ENCODE measurements at places on chromosomes 7 and 10.

GRCh38 chr7:145263886-145264285 is 428.0 kb upstream of the TPK1 start:
- DNase-seq: no peak

DNA sequence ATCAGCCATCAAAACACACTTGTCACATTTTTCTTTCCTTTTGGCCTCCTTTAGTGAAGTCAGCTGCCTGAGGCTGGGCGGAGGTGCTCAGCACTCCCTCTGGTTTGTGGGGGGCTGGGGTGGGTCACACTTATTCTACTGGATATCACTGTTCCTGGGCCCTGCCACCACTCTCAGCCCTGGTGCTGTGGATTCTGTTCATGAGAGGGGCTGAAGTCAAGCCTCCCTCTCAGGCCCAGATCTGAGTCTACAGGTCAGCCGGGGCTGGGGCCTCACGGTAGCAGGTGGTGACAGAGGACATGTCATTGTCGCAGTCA is 180.8 kb upstream of the TNS3 start:
- no peak for DNase-seq

GRCh38 chr7:116483271-116483942 is 16.1 kb upstream of the CAV2 start:
- DNase-seq: no peak

GRCh38 chr10:132710036-132710686 is 75.8 kb downstream of the NKX6-2 start:
- DNase-seq: no peak

DNA sequence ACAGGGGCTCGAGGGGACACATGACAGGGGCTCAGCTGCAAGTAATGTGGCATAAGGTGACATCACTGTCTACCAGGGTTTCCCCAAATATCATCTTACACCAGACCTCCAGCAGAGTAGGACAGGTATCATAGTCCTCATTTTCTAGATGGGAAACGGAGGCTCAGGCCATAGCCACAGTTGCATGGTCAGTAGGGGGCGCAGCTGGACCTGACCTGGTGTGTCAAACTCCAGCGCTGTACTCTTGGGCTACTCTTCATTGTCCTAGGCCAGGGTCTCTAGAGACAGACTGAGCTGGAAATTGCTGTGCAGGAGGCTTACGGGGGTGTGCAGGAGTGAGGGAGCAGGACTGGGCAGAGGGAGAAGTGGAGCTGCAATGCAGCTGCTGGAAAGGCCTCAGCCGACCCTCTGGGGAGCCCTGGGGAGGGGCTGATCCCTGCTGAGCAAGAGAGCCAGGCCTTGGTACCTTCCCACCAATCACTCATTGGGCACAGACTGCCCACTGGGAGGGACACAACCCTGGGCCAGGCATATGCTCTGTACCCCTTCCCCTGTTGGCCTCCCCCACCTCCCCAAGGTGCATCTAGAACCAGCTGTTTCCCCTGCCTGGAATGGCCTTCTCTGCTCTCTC is 89.9 kb downstream of the CDH23 start:
- peak; percentile 14 for DNase-seq

- DNase-seq: no peak
Observed at GRCh38 chr10:61897671-61898434, 3.6 kb upstream of the ARID5B start.

GRCh38 chr7:142376356-142376997 is 118.6 kb upstream of the PRSS58 start:
- no peak for DNase-seq

DNA sequence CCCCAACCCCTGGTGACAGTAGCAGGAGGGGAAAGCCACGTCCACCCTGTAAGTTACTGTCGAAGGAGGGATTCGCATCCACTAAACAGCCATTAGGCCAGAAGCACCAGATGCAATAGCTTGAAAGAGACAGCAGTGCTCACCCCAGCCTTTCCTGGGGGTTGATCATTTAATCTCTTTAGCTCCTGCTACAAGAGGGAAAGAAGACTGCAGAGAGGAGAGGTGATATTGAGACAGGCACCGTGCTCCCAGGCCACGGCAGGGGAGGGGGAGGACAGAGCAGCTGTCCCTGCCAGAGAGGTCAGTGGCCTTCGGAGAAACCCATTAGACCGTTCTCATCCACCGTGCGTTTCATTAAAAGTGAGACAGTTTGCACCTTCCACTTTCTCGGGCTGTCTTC is 148.3 kb downstream of the CDH23 start:
- DNase-seq: no peak

DNA sequence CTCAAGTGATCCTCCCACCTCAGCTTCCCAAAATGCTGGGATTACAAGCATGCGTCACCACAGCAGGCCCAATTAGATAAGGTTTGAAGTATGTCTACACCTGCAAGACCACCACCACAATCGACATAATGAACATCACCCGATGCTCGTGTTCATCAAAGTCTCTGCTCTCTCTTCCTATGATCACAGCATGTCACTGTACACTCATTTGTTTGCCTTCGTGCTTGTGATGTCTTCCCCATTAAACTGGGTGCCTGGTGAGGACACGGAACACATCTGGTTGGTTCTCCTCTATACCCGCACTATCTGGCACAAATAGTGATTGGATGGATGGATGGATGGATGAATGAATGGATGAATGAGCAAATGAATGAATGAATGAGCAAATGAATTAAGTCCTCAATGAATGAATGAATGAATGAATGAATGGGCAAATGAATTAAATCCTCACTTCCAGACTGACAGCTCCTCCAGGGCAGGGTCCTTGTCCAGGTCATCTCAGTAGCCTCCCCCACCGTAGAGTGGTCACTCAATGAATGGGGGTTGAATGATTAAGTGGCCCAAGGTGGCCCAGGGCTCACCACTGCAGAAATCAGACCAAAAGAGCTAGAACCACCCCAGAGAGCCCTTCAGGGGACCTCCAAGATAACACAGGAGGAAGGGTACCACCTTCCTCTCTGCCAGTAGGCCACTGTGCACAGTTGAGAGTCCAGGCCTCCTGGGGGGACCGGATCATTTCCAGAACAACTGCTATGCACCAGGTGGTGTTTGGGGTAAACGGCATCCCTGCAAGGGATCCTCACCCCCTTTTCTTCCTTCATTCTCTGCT is 101.9 kb upstream of the TNRC18 start:
- DNase-seq: no peak

- DNase-seq: no peak
Observed at GRCh38 chr7:95630702-95631458, 34.6 kb upstream of the PDK4 start.

DNA sequence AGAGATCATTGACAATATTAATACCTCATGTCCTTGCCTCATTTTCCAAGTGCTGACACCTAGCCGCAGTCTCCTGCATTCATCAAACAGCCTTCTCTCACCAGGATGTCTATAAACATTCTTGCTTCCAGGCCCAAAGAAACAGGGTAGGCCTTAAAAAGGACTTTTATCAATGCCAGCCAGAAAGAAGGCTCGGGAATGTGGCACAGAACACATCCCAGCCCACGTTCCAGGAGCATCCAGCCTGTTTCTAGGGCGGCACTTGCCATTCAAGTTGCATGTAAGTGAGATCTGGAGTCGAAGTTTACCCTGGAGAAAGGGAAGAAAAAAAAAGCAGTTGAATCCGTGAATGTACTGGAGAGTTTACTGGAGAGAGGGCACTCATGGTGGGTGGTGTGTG is 1083.1 kb downstream of the KCNMA1 start:
- DNase-seq: no peak

- no peak for DNase-seq
Observed at GRCh38 chr7:142838461-142839213, 16.2 kb upstream of the EPHB6 start.

GRCh38 chr7:140902303-140902953 is 22.3 kb downstream of the BRAF start:
- no peak for DNase-seq

DNA sequence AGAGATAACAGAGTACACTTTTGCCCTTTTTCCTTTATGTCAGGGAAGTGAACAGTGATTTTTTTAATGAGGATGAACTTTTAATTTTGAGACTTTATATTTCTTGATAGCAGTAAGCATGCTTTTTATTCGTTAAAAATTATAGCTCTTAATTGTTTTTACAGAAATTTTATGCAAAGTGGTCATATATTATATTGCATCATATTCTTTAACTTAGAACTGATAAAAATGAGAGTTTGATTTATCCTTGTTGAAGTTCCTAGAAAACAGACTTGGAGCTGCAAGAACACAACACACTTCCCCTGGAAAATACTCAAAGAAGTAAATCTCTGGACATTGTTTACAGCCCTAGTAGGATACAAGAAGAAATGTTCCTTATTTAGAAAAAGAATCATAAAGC is 21.2 kb upstream of the MINDY3 start:
- no peak for DNase-seq
